ENCODE measurements at places on chromosomes 13 and 19.

DNA sequence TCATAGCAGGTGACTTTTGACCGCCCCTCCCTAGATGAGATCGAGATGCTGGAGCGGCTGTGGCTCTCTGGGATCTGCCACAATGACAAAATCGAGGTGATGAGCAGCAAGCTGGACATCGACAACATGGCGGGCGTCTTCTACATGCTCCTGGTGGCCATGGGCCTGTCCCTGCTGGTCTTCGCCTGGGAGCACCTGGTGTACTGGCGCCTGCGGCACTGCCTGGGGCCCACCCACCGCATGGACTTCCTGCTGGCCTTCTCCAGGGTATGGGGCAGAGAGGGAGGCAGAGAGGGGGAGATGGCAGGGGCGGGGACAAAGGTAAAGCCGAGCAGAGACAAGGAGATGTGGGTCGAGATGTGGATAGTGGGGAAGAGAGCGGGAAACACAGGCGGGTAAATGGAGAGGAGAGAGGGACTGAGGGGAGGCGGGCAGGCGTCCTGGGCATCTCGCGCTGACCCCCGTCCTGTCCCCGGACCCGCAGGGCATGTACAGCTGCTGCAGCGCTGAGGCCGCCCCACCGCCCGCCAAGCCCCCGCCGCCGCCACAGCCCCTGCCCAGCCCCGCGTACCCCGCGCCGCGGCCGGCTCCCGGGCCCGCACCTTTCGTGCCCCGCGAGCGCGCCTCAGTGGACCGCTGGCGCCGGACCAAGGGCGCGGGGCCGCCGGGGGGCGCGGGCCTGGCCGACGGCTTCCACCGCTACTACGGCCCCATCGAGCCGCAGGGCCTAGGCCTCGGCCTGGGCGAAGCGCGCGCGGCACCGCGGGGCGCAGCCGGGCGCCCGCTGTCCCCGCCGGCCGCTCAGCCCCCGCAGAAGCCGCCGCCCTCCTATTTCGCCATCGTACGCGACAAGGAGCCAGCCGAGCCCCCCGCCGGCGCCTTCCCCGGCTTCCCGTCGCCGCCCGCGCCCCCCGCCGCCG lies 3.4 kb upstream of the GRWD1 start:
- no peak for DNase-seq

- DNase-seq: no peak
Measured at GRCh38 chr13:74173822-74174221, 39.6 kb upstream of the KLF12 start.

- no peak for DNase-seq
Measured at GRCh38 chr19:2166741-2167738, 3.3 kb downstream of the DOT1L start.

- no peak for DNase-seq
Measured at GRCh38 chr13:26483546-26483945, 73.9 kb upstream of the WASF3 start.

DNA sequence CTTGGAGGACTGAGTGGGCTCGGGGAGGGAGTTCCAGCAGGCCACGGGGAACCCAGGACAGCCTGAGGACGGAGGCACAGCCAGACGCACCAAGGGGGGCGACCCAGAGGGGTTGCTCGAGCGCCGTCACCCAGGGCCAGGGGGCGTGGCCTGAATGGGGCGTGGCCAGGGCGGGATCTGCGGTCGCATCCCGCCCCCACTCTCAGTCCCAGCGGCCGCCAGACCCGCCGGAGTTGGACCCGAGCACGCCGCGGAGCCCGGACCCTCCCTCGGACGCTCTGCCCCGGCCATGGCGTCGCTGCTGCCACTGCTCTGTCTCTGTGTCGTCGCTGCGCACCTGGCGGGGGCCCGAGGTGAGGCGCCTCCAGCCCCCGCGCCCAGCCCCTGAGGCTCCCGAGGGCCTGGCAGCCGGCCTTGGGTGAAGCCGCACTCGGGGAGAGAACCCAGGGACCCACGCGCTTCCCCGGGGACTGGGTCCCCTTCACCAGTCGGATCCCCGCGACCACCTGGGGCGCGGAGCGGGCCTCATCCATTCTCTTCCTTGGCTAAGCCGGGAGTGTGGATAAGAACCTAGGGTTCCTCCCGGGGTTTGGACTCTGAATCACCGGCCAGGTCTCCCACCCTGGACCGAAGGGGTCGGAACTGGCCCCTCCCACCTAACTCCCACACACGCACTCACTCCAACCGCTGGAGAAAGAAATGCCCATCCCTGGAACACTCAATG lies at the start of gene CILP2:
CILP2 (plus strand) TSS at position 205 of the 724 bp plus-strand sequence; CDS start at position 290, 85 bp downstream.
- DNase-seq: peak; percentile 40

- no peak for DNase-seq
Measured at GRCh38 chr13:71338070-71338469, 528.9 kb downstream of the DACH1 start.

- no peak for DNase-seq
Measured at GRCh38 chr13:75197803-75198202, 284.2 kb downstream of the TBC1D4 start.

GRCh38 chr13:89684896-89685295 lies 1662.6 kb upstream of the MIR17HG start:
- no peak for DNase-seq

DNA sequence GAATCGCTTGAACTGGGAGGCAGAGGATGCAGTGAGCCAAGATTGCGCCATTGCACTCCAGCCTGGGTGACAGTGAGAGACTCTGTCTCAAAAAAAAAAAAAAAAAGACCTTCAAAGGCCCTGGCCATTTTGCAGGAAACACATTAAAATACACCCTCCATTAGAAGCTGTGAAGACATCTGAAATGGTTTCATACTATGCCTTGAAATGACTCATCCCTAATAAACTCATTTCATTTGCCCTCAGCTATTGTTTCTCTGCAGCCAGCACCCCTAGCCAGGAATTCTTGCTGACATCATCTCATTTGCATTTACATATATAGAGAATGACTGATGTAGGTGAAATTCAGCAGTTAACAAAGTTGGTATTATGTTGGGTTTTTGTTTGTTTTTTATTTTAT lies 8.7 kb downstream of the EML2 start:
- no peak for DNase-seq

DNA sequence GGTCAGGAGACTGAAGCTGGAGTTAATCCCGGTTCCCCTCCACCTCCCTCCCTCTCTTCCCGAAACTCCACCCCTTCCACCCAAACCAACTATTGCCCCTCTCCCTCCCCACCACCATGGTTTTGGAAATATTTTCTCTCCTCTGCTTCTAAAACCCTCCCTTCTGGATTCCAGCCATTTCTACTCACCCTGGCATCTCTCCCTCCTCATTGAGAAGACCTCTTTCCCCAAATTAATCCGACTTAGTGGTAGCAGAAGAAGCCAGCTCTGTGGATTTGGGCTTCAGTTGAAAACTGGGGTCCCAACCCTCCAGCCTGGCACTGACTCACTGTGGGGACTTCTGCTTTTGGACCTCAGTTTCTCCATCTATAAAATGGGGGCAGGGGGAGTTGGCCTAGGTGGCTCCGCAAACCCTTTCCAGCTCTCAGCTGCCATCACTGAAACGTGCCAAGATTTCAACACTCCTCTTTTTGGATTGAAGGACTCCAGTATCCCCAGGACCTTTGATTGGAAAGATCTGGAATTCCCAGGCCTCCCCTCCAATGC lies 1.6 kb downstream of the GPR4 start:
- DNase-seq: no peak

GRCh38 chr19:44891016-44891882 lies at the start of gene TOMM40:
TSS of gene TOMM40 (plus strand) at chr19:44891254. CDS start at chr19:44891416, 162 bp downstream.
- peak; percentile 100 for DNase-seq

DNA sequence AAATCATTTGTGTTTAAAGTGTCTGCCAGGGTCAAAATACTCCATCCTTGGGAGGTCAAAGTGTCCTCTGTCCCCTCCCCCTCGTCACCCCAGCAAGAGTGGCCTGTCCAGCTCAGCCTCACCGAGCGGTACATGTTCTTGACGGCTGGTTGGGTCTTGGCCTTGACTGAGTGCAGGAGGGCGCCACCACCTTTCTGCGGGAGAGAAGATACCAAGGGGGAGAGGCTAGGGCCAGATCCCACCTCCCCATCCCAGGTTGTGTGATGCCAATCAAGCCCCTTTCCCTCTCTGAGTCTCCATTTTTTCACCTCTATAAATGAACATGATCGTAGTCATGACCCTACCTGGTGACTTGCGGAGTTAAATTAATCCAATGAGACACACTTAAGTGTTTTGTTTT lies 6.1 kb downstream of the CRB3 start:
- no peak for DNase-seq

DNA sequence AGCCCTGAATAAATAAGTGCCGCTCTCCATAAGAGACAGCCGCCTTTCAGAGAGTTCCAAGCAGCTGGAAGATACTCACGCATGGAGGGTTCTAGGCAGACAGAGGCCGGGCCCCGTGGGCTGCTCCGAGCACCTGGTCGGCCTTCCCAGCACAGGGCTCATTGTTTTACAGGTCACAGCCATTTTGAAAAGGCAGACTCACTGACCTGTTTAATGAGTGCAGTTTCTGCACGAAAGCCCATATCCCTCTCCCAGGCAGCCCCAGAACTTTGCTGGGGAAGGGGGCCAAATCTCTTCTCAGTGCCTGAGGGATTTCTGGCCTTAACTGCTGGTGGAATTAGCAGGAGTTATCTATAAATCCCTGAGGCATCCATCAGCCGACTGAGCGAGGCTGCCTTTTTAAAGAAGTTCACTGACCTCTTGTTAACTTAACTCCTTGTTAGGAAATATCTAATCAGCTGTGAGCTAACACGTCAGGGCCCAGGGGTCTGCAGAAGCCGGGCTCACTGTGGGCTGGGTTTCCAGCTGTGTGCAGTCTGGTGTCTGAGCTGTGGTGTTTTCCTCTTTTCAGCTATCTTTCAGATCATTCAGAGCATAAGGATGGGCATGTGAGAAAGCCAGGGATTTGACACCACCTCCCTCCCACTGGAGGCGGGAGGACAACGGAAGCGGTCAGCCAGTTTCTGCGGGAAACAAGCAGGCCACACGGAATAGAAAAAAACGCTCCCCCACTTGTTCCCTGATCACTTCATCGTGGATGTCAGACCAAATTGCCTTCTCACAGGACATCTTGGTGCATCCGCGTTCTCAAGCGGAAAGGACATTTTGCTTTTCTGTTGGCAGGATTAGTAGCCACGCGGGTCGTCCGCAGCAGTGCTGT lies 23.3 kb downstream of the SERP2 start:
- no peak for DNase-seq

GRCh38 chr19:34181111-34181864 lies 9.0 kb downstream of the LSM14A start:
- no peak for DNase-seq

GRCh38 chr19:51552996-51553725 lies 17.9 kb upstream of the ZNF175 start:
- DNase-seq: peak; percentile 17

GRCh38 chr13:91725646-91726045 lies 327.2 kb downstream of the GPC5 start:
- DNase-seq: no peak

GRCh38 chr19:39596911-39597310 lies 5.4 kb upstream of the LGALS13 start:
- DNase-seq: no peak

GRCh38 chr19:56637976-56638555 lies 4.9 kb upstream of the SMIM17 start:
- DNase-seq: peak; percentile 13

- no peak for DNase-seq
Measured at GRCh38 chr13:82833923-82834322, 1048.4 kb downstream of the SLITRK1 start.

- no peak for DNase-seq
Measured at GRCh38 chr13:26756961-26757360, 3.6 kb downstream of the GPR12 start.

DNA sequence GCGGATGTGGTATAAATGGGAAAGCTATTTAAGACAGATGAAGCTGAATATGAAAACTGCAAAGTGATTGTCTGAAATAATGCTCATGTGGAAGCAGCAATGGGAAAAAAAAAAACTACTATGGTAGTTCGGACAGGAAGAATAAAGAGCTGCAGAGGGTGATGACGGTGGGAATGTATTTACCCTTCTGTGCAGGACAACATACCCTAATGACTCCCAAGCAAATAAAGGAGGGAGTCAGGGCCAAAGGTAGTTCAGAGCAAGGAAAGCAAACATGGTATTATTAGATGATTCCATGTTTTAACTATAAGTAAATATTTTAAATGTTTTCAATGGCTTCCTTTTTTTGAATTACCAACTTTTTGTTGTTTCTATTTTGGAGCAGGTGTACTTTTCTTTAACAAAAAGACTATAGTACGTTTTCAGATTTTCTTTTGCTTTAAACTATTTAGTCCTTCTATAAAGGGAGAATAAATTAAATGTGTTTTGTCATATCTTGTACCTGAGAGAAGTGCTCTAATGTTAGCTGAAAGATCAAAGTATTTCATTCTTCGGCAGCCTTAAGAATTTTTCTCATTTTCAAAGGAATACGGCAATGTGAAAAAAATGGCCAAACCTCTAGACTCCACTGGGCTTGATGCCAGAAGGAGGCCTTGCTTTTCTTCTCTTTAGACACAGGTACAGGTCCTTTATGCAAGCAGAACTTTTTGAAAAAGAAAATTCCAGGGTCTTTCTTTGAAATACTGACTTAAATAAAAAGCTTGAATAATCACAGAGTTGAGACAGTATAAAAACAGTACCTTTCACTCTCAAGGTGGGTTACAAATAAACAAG lies 67.8 kb upstream of the ZDHHC20 start:
- no peak for DNase-seq

DNA sequence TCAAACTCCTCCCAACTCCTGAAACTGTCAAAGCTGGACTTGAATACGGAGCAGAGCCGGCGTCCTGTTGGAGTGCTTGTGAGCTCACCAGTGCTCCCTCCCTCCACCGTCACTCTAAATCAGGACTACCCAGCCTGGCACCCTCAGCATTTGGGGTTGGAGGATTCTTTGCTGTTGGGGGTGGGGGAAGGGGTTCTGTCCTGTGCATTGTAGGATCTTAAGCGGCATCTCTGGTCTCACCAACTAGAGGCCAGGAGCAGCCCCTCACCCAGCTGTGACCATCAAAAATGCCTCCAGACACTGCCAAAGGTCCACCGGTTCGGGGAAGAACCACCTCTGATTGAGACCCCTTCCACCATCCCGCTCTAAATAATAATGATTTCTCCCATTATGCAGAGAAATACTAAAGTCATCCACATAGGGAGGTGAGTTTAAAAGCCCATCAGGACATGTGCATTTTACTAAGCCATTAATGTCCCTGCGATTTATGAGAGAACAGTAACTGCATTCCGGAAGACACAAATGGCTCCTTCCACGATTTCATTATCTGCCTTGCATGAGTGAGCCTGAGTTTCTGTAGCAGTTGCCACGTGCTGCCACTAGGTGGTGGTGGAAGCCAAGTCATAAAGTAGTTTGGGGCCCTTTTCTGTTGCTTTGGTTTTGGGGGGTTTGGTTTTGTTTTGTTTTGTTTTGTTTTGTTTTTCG lies 16.1 kb upstream of the USP29 start:
- peak; percentile 73 for DNase-seq

GRCh38 chr13:44259045-44260027 lies 114.3 kb upstream of the SERP2 start:
- peak; percentile 65 for DNase-seq

DNA sequence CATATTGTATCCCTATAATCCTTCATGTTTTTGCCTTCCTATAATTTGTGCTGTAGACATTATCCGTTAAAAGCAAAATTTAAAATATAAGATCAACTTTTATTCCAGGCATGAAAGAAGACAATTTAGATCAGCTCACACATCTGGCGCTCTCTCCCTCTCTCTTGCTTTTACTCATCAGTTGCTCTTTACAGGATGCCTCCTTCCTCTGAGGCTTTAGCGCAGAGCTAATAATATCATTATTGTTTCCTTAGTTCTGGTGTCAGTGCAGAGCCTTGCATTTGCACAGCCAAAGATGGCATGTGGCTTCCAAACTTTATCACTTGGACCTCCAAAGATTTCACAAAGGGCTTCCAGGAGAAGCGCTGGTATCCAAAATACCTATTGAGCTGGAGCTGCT lies 295.1 kb downstream of the FGF9 start:
- DNase-seq: no peak
